ENCODE measurements at places on chromosomes 16 and 17.

DNA sequence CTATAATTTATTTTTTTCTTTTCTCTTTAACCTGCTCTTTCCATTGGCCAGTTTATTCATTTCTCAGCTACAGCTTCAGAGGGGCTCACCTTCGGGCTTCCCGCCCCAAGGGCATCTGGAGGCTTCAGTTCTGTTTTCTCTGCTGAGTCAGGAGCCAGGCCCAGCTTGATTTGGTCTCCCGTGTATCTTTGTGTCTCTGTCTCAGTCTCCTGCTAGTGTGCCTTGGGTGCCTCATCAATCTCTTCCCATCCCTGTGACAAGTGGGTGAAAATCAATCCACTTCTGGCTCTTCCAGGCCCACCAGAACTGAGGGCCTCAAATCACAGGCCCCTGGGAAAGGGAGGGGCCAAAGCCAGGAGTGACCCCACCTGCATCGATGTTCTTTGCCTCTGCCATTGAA is 72.1 kb downstream of the CCDC182 start:
- DNase-seq = no peak

GRCh38 chr16:65102326-65102725 is 19.5 kb downstream of the CDH11 start:
- DNase-seq = no peak

GRCh38 chr17:2405247-2405926 is 4.5 kb upstream of the MNT start:
- no peak for DNase-seq

GRCh38 chr17:69062860-69063581 is 2.3 kb upstream of the ABCA9 start:
- no peak for DNase-seq

- no peak for DNase-seq
These were observed 12.5 kb upstream of the RBBP6 start for GRCh38 chr16:24526701-24527495.

GRCh38 chr16:82738699-82739098 is 111.9 kb downstream of the CDH13 start:
- no peak for DNase-seq

DNA sequence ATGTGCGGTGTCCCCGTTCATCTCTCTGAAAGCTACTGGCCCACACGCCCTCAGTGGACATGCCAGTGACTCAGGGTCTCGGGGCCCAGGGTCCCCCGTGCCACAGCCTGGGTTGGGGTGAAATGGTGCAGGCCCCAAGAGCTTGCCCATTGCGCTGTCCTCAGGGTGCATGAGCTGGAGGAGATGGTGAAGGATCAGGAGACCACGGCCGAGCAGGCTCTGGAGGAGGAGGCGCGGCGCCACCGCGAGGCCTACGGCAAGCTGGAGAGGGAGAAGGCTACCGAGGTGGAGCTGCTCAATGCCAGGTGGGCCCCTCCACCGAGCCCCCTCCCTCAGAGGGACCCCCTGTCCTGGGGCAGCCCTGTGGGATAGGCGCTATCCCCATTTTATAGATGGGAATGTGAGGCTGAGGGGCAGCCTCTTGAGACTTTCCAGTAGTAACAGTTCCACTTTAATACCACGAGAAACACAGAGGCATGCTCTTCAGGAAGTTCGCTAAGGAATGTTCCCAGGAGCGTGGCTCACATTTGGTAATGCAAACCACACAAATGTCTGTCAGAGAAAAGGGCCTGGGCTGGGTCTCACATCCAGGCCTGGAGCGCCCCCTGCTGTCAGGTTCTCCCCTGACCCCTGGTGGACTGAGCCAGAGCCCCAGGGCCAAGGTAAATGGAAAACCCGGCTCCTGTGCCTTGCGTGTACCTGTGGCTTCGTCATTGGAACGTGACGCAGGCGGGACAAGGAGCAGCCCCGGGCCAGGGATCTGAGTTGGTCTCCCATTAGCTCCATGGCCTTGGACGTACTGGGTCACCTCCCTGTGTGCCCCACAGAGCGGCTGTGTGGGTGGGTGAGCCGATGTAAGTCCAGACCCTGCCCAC is 133.7 kb downstream of the RAB11FIP4 start:
- DNase-seq = peak; percentile 97

- DNase-seq = no peak
These were observed 20.0 kb downstream of the CNP start for GRCh38 chr17:41986634-41987033.

DNA sequence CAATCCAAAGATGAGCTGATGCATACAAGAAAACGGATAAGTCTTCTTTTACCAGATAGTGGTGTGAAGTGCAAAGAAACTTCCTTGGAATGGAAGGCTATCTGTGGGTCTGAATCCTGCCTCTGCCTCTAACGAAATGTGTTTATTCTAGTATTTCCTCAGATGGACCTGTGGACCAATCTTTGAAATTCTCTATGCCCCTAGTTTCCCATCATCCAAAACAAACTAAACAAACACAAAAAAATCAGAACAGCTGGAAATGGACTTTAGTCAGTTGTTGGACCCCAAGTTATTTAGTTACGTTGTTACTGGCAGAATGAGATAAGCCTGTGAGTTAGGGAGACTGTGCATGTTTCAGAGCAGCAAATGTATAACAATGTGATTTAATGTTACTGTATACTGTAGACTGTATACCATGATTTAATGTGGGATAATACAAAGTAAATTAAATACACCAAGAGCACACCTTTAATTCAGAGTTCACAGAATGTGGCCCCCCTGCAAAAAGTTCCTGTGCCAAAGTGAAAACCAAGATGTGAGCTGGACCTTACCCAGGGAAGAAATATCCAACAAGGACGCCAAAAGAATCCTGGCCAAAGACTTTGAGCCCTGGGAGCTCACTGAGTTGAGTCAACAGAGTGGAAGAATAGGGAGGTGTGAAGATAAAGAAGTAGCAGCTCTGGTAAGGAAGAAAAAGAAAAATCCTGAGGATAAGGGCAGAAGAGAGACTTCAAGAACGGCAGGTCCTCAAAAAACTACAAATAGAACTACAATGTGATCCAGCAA is 255.2 kb downstream of the CNTNAP4 start:
- DNase-seq = no peak

DNA sequence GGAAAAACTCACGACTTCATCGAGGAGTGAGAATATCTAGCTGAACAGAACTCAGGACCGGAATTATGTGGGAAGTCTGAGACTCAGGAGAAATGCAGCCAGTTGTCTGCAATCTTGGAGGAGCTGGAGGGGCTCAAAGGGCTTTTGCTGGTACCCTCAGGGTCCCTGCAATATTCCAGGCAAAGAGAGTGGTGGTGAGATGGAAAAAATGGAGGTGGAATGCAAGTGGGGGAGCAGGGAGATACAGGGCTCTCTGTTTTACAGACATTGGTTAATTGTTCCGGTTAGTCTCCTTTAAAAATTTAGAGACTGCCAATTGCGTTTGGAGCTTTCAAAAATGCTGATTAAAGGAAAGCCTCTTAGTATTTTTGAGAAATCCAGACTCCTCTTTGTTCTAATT is 18.2 kb upstream of the HP start:
- no peak for DNase-seq

Data from stimulated activated CD8-positive, alpha-beta memory T cell treated with anti-CD3 and anti-CD28 coated beads, Interleukin-15, amount 100 ng/mL, for 24 hours (primary cell).